Stimulated activated naive CD8-positive, alpha-beta T cell treated with anti-CD3 and anti-CD28 coated beads, Interleukin-15, amount 100 ng/mL, for 72 hours (primary cell): ENCODE measurements at places on chromosomes 7 and 10.

DNA sequence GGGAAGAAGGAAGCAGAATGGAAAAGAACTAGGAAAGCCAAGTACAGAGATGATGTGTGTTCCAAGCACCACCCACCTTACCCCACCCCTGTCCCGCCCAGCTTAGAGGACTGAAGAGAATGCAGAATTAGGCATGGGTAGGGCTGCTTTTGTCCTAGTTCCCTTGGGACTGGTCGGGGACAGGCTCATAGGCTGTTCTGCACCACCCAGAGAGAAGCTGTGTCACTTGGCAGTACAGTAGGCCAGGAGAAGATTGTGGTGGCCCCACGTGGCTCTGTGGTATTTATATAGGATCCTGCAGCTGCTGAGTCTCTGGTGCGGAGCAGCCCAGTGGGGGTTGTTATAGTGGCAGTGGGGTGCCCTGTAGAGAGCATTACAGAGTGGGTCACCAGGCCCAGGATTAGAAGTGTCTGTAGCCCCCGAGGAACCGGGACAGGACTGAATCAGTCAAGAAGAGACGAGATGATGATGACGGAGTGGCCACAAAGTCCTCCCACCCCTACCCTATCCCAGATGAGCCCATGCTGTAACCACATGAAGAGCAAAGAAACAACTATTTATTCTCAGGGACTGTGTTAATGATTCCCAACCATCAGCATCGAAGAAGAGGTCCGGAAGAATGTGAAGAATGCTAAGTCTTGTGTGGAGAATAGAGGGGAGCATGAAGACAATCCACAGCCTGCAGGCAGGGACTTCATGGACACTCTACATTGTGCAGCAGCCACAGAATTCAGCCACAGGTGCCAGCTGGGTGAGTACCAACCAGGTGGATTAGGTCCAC is 88.9 kb downstream of the C1GALT1 start:
- DNase-seq, result no peak

GRCh38 chr10:118953598-118954393 is 75.7 kb upstream of the NANOS1 start:
- no peak for DNase-seq

GRCh38 chr10:44908066-44908749 is 2.9 kb upstream of the TMEM72 start:
- no peak for DNase-seq

- DNase-seq, result peak; percentile 30
Measured at GRCh38 chr7:137462847-137463246, 119.3 kb upstream of the PTN start.

GRCh38 chr7:133829336-133829897 is 297.7 kb upstream of the LRGUK start:
- DNase-seq, result no peak

DNA sequence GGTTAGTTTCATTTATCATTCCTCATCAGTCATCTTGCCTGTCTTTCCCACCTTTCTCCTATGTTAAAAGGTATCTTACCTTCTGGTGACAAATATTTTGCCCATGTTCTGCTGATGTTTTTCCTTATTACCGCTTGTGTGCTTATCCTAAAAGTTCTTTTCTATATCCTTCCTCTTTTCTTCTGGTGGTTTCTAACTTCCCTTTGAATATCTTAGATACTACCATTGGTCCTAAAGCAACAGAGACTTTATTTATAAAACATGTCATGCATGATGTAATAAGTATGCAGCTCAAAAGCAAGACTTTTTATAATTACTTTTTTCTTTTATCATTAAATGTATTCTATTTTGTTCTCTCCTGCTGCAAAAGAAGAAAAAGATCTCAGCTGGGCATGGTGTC is 24.8 kb downstream of the TBC1D12 start:
- DNase-seq, result no peak

DNA sequence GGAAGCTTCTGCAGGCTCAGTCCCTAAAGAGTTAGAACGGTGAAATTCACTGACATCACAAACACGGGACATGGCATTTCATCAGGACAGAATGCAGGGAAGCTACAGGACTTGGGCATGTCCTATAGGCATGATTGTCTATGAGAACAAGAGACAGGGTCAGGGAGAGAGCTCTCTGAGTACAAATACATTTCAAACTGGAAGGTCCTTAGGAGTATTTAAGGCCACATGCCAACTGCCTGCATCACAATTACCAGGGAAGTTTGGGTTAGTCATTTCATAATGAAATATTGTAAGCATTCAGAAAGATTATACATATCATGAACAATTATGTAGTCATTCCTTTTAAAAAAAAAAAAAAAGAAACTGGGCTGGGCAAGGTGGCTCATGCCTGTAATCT is 71.3 kb downstream of the CREB3L2 start:
- DNase-seq, result no peak

DNA sequence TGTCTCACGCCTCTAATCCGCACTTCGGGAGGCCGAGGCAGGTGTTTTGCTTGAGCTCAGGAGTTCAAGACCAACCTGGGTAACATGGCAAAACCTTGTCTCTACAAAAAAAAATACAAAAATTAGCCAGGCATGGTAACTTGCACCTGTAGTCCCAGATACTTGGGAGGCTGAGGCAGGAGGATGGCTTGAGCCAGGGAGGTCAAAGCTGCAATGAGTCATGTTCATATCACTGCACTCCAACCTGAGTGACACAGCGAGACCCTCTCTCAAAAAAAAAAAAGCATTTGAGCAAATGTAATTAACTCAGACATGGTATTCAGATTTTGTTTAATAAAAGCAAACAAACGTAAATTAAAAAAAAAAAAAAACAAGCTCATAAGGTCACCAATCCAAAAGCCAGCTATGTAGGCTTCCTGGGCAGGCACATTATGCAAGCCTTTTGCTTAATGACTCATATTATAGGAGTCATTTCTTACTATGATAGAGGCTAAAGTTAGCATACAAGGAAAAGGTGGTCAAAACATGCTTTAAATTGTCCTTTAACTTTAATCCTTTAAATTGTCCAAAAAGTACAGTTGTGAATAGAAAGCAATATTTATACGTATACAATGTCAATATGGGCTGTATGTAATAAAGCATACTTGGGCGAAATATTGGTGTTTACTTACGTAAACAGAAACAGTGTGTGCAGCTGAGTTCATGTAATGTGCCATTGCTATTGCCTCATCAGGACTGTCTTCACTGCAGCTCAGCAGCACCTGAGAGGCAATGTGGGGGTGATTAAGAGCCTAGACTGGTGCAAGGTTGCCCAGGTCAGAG is 13.0 kb downstream of the AKR1D1 start:
- DNase-seq, result no peak

DNA sequence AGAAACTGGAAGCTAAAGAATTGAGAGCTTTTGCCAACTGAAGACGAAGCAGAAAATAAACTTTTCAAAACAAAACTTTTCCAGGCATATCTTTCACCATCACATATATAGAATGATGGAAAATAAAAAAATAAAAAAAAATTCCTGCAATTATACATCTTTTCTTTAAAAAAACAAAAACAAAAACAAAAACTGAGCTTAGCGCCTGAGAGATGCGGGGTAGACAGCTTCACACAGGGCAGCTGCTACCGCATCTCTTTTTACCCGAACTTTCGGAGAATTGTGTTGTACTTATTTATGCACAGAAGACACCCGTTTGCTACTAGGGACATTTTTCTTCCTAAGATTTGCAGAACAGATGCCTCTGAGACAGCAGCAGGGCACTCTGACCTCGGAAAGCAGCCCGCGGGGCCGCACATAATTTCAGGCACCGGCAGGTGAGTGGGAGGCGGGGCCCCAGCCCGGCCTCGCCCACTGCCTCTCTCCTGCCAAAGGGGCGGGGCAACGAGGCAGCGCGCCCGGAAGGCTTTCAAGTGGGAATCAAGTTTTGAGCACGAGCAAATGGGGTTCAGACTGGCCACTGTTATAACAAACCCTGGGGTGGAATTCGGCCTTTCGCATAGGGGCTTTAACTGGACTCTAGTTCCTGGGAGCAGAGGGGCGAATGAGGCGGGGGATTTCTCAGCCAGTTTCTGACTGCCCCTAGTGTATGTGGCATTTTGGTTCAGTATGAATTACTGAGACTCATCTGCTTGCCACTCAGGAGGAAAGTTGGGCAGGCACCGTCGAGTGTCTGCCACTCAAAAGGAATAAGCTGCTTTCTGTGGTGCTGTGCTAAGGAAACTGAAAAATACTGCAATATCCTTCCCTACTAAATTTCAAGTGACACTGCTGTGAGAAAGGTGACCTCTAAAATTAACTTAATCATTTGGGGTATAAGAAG is 18.5 kb upstream of the FAM133B start:
- DNase-seq, result no peak

GRCh38 chr7:25665374-25665773 is 437.1 kb upstream of the NPVF start:
- DNase-seq, result no peak

DNA sequence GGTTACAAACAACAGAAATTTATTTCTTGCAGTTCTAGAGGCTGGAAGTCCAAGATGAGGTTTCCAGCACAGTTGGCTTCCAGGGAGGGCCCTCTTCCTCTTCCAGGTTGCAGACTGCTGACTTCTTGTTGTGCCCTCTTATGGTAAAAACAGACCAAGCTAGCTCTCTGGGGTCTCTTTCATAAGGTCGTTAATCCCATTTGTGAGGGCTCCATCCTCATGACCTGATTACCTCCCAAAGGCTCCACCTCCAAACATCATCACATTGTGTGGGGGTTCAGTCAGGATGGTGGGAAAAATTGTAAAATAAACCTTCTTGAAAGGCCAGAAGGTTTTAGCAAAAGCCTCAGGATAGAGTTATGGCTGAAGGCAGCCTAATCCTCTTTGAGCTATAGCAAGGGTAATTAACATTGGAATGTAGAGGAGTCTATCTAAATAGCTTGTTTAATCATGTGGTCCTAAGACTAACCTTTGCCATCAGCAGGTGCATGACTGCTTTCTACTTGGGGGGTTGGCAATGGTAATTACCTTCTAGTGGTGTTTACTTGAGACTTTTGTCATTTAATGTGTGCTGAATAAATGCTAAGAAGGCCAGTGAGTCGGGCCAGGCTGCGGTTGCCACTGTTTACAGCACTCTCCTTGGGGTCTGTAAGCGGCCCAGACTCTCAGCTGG is 80.8 kb downstream of the PPP1R17 start:
- no peak for DNase-seq

GRCh38 chr7:77430927-77431326 is 14.8 kb upstream of the GSAP start:
- no peak for DNase-seq

DNA sequence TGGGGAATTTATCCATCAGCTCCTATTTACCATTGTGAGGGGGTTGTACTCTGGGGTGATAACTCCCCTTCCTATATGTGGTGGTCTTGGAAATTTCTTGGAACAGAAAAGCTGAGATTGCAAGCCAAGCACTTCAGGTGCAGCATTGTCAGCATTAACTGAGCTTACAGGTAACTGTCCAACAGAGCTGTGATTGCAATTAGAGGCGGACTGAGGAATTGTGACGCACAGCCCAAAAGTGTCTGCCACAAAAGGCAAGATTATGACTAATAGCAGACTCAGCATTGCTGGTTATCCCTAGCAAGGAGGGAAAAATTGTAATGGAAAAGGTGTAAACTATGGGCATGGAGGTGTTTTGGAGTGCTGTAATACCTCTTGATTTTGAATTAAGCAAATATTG is 126.1 kb upstream of the AGR3 start:
- no peak for DNase-seq

DNA sequence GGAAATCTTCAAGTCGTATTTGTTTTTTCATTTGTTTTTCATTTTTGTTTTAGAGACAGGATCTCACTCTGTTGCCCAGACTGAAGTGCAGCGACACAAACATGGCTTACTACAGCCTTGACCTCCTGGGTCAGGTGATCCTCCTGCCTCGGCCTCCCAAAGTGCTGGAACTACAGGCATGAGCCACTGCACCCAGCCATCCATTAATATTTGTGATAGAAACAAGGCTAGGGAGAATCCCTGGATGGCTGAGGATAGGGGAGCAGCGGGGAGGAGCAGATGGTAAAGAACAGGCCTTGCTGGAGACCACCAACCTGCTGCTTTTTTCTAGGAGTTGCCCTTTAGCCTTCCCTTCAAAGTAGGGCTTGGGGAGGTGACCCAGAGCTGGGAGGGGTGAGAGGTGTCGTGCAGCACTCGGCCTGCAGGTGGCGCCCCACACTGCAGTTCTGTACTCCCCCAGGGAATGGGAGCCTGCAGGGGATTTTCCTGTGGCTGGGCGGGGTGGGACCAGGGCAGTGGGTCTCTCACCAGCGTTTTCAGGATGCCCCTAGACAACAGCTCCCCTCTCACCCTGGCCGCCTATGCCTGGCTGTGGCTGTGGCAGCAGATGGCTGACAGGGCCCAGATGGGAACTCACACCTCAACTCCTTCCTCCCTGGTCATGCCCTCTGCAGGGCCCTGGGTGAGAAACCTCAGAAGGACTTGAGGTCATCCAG is 12.6 kb upstream of the CDH23 start:
- peak; percentile 72 for DNase-seq

DNA sequence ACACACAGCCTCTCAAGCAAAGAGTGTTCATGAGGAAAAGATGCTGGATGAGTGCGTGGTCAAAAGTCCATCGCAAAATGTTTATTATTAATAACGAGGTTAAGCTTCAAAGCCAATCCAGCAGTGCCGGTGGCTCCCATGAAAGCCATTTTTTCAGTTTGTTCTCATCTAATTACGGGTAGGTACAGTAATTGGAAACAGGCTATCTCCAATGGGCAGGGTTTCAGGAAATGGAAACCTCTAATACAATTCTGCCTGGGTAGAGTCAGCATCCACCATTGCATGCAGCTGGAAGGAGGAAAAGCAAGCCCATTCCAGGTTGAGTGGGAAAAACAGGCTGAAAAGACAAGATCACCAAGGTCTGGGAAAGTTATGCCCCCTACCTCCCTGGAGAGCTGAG is 57.4 kb downstream of the GPAM start:
- no peak for DNase-seq

- DNase-seq, result peak; percentile 48
Measured at GRCh38 chr10:117653170-117653515, 110.6 kb downstream of the EMX2 start.

- no peak for DNase-seq
Measured at GRCh38 chr10:73892310-73893030, 18.1 kb upstream of the CAMK2G start.

DNA sequence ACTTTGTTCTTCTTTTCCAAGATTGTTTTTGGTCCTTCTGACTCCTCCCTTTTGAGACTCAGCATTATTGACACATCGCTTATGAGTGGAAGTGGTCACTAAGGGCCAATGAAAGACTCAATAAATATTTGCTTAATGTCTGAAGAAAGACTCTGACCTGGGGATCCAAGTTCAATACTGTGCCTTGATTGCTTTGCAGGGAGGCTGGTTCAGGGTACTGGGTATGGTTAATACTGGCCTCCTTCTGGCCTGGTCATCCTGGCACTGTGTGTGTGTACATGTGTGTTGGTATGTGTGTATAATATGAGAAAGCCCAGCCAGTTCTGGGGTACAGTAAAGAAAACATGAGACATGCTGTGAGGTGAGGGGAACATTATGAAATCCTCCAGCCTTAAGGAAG is 7.6 kb upstream of the PDZD8 start:
- DNase-seq, result no peak

DNA sequence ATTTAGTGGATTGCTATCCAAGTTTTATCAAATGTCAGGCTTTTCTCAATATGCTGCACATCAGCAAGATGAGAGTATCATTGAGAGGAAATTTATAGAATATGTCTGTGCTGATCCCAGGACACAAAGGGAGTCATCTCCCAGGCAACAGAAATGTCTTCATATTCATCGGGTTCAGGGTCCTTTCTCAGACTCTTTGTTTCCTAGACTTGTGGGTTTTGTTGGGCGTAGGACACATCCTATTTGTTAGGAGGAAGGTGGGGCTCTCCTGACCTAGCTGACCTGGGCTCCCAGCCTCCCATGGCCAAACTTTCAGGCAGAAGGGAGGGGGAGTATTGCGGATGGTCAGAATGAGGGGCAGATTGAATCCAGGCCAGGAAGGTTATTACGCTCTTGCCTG is 22.9 kb upstream of the NPS start:
- DNase-seq, result no peak

GRCh38 chr10:8055420-8056349 is 1.2 kb downstream of the GATA3 start:
- DNase-seq, result peak; percentile 57
